Mucosa of gallbladder (tissue), 1 donor: ENCODE measurements at places on chromosomes 11 and 22. TPM values are rescaled to one million over a fixed set of nuclear protein-coding genes. Genes with fewer than 3 reads are reported as not detected.

DNA sequence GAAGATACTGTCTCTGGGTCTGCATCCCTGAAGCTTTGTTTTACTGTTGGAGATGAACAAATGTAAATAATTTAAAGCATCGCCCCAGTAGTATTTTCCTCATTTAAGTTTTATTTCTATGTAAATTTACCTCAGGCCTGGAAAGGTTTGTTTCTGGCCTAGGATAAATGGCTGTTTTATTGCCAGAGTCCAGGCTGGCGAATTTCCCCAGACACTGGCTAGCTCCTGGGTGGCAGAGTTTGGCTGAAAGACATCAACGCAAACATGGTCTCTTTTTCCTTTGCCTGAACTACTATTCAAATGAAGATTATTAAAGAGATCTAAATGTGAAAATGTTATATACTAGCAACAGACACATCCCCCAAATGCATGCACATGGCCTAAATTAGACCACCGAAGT is 136.7 kb upstream of the SESN3 start:
- DNase-seq = no peak

GRCh38 chr11:86800960-86801272 is 574 bp downstream of the PRSS23 start:
- no peak for DNase-seq

DNA sequence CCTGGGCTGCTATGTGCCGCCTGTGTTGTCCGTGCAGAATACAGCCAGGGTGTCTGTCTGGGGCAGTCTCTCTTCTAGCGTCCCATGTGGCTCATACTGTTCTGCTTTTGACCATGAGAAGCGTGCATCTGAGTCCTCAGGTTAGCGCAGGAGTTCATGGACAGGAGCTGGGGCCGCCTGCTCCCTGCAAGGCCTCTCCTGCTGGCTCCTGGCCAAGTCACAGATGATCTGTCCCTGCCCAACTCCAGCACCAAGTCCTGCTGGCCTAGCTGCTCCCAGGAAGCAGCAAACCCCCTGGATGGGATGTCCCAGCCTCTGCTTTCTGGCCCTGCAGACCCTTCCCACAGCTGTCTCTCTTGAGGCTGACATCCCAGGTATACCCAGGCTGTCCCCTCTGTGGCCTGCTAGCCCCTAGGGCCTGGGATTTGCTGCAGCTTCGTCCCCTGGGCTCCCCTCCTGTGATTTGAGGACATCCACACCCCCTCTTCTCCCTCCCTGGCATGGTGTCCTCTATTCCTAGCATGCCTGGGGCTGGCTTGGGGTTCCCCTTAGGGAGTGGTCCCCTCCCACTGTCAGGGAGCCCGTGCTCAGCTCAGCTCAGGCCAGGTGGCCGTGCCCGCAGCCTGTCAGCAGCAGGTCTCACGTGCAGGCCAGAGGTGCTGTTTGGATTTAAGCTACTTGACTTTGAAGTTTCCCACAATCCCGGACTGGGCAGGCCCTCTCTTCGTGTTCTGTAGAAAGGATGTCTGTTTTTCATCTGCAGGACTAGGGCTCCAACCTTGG is 17.8 kb downstream of the PRR5 start:
- DNase-seq = no peak

- DNase-seq = no peak
Measured at GRCh38 chr11:89463266-89463780, 27.9 kb downstream of the NOX4 start.

DNA sequence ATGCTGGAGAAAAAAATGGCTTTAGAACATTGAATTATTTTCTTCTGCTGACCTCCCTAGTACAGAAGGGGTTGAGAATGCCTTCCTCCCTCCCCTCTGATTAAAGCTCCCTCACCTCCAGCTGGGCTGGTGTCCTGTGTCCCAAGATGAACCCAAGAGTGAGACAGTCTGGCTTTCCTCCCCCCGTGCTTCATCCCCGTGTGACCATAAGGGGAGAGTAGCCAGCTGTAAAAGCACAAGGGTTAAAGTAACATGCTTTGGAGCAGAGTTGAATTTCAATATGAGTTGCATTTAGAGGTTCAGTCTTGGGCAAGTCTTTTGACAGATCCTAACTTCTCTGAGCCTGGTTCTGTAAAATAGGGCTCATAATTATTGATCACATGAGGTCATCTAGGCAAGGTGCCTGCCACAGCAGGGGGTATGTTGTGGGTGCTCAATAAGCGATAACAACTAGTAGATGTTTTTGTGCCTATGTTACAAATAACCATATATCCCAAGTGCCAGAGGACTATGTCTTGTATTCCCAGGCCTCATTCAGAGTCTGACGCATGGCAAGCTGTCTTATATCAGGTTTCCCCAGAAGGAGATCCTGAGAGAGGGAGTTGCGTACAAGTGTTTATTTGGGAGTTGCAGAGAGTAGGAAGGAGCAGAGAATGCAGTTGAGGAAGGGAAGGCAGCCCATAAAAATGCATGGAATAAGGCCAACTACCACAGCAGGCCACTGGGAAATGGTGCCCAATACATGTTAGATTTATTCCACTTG is 4.1 kb downstream of the PRG2 start:
- no peak for DNase-seq

DNA sequence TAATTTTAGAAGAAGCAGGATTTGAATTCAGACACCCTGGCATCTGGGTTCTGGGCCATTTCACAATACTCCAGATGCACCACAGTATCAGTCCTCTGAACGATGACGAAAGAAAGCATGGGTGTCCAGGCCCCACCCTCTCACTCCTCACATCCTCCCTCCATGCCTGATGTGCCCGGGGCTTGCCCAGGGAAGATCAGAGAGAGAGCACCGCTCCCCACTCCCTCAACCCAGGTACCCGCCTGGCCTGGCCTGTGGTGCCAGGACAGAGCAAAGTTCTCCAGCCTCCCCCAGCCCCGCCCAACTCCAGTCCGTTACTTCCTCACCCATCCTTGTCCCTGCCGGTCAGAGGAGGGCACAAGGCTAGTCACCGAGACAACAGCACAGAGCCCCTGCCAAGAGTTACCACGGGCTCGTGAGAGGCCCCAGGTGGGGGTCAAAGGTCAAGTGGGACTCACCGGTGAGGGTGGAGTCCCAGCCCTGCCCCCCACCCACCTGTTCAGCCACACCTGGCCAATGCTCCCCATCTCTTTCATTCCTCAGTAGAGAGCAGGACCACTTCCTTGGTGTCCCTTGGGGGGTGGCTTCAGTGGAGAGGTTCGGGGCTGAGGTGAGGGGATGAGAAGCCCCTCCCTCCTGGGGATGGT is 8.1 kb downstream of the BCL9L start:
- DNase-seq = peak; percentile 73

DNA sequence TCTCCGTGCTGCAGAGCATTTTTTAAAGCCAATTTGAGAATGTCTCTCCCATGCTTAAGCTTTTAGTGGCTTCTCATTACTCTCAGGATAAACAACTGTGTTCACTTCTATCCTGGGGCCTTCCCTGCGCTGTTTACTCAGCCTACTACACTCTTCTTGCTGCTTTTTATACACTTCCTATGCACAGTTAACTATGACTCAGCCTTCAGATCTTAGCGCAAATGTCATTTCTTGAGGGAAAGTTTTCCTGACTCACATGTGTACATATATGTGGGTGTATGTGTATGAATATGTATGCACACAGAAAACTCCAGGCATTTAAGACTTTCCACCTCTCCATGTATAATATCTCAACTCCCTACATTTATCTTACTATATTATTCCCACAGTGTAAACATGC is 9.8 kb downstream of the THAP12 start:
- no peak for DNase-seq

DNA sequence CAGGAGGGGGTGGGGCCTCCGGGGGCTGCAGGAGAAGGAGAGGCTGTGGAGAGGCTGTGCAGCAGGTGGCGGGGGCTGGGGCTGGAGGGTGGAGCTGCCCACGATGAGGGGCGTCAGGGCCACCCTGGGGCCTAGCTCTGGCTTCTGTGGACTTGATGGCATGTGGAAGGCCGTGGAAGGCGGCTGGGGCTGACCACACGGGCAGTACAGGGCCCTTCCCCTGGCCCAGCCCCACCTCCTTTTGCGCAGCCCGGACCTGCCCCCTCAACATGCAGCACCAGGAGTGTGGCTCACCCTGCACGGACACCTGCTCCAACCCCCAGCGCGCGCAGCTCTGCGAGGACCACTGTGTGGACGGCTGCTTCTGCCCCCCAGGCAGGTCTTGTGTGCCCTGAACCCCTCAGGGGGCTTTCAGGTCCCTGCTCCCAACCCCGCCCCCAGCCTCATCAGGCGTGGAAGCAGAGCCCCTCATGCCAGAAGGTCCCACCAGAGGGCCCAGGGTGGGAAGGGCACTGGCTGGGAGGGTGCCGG is 6.1 kb downstream of the MUC5B start:
- DNase-seq = no peak

DNA sequence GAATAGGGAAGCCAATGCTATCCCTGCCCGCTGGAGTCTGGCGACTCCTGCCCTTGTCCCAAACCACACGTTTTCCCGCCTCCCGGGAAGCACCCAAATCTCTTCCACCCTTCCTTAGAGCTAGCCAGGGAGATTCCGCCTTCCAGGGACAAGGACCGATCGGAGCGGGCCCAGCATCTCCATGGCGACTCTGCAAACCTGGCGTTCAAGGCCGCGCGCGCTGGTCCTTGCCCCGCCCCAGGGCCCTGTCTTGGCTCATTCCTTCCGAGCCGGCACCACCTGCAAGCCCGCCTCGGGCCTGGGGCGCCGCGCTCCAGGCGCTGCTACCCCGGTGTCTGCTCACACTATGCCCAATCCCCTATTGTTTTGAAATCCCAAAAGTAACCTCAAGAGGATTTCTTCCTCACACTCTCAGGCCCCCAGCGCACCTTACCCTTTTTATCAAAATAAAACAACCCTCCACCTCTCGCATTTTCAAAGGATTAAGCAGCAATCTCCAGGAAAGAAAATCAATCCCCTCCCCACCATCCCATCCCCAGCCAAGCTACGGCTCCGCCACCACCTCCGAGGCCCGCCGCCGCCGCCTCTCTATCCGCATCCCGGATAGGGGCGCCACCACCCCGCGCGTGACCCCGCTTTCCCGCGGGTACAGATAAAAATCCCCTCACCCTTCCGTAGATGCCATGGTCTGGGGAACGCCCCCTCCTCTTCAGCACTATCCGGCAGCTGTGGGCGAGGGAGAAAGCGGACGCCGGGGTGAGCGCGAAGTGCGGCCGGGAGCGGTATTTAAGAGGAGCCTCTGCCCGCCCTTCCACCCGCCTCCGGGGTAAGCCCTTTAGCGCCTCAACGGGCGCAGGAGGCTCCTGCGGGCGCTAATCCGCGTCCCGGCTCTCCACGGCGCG is 825 bp downstream of the SLC1A2 start:
- no peak for DNase-seq

GRCh38 chr22:49692499-49693225 is 135.0 kb downstream of the BRD1 start:
- DNase-seq = no peak

GRCh38 chr11:27679136-27680015 is 20.9 kb downstream of the BDNF start:
- DNase-seq = no peak

GRCh38 chr22:19984201-19984753 is 32.3 kb downstream of the ARVCF start:
- DNase-seq = no peak

- DNase-seq = no peak
Measured at GRCh38 chr22:42368379-42369249, 63.6 kb downstream of the NFAM1 start.

GRCh38 chr11:94834911-94835593 is 66.9 kb downstream of the AMOTL1 start:
- no peak for DNase-seq

- no peak for DNase-seq
Measured at GRCh38 chr11:47377571-47378009, 757 bp downstream of the SPI1 start.

GRCh38 chr11:2202071-2202899 is 30.7 kb upstream of the TH start:
- DNase-seq = peak; percentile 71

DNA sequence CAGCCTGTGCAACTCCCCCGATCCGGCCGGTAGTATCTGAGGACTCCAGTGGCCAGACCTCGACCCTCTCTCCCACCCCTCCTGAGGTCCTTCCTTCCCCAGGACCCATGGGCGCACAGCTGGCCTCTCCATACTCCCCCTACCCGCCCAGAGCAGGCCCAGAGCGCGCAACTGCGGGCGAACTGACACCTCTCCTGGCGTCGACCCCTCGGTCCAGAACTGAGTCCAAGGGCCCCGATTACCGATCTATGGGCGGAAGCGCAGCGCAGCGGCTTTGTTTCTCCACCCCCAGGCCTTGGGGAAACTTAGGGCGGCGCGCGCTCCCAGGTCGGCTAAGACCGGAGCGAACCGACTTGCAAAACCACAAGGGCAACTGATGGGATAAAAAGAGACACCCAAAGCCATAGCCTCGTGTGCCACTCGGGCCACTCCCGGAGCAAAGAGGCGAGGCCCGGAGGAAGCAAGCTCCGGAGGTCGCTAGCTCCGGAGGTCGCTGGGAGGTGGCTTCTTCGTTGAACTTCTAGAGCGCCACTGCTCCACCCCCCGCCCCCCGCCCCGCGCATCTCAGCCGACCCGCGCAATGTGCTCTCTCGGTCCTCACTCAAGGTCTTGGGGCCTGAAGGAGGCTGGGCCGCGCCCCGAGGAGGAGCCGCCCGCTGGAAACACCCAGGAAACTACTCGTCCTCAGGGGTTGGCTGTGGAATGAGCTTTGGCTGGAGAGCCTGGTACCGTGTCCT is 9.8 kb upstream of the ALX4 start:
- DNase-seq = no peak

DNA sequence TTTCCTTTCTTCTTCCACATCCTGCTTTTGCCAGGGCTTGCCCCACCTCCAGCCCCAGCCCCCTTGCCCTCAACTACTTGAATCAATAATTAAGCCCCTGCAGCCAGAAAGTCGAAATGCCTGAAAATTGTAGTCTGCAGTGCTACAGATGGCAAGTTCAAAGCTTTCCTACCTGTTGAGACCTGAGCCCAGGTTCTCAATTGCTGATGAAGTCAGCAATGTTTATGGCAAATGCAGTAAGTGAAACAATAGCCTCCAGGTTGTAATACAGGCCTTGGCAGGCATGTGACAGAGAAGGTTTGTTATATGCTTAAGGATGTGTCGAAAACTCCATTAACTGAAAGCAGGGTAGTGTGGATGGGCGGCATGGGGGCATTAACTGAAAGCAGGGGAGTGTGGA is 181.1 kb upstream of the SESN3 start:
- no peak for DNase-seq

- no peak for DNase-seq
Measured at GRCh38 chr22:49849161-49850020, 4.3 kb upstream of the ZBED4 start.

- DNase-seq = no peak
Measured at GRCh38 chr11:62770778-62771143, 435 bp upstream of the TAF6L start.

Gene SYT7
- 1.5 TPM for total RNA-seq

Gene CTSW
- total RNA-seq = 2.7 TPM

Gene SLC17A6
- not detected for total RNA-seq

Gene RAC2
- total RNA-seq = 46.4 TPM

Gene RAG1
- total RNA-seq = 2.6 TPM

Gene GLYATL1B
- total RNA-seq = not detected

Gene CDC42BPG
- 37.1 TPM for total RNA-seq

Gene SEPTIN3
- total RNA-seq = 0.60 TPM

Gene OR5B21
- not detected for total RNA-seq

Gene SCUBE2
- total RNA-seq = 22.0 TPM

Gene C22orf31
- not detected for total RNA-seq

Gene SEC14L3
- not detected for total RNA-seq

Gene MS4A6A
- total RNA-seq = 95.1 TPM

Gene UBQLNL
- 0.69 TPM for total RNA-seq
